Peyer's patch (tissue), 4 donors: ENCODE measurements at places on chromosomes 2 and 18.

- DNase-seq: no peak
Observed at GRCh38 chr2:143623231-143623908, 494.2 kb downstream of the ARHGAP15 start.

DNA sequence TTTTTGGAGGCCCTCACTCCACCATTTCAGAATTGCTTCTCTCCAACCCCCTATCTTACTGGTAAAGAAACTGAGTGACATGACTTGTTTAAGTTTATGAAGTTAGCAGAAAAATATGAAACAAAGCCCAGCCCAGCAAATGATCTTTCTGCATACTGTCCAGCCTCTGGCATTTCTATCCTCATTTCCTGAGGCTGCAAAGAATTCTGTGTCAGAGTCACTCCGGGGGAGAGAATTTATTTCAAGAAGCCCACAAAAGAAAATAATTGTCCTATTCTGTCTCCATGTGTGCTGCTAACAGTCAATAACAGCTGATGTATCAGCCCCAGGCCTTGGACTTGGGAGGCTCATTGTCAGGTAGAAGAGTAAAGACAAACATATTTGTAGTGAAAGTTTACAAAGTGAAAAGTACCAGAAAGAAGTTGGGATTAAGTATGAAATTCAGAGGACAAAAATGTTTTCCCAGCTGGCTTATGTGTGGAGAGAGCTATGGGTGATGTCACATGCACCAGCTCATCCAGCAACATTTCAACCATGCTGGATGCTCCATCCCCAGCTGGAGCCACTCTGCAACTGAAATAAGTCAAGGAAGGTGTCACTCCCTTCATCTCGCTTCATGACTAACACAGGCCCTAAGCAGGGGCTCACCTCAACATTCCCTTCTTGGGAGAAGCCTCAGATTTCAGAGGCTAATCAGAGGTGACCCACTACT lies 42.3 kb downstream of the TRABD2A start:
- no peak for DNase-seq

DNA sequence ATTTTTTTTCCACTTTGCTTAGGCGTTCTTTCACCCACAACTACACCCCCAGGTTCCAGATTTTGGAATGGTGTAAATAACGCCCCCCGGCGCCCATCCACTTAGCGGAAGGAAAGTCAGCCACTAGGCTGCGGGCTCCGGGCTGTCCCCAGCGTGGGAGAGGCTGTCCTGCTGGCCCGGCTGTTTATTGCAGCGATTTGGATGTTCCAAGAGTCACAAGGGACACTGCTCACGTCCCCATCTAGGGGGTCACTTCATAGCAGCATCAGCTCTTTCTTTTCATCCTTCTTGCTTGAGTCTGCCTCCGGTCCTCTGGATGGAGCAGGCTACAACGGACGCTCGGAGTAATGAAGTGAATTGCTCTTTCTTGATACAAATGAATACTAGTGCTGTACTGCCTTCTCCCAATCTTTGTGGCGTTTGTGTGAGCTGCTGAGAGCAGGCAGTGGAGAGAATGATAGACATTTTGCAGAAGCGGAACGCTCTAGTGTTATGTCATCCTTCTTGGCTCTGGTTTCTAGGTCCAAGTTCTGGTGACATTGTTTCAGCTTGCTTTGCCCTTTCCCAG lies 50.7 kb upstream of the PAIP2B start:
- peak; percentile 48 for DNase-seq

DNA sequence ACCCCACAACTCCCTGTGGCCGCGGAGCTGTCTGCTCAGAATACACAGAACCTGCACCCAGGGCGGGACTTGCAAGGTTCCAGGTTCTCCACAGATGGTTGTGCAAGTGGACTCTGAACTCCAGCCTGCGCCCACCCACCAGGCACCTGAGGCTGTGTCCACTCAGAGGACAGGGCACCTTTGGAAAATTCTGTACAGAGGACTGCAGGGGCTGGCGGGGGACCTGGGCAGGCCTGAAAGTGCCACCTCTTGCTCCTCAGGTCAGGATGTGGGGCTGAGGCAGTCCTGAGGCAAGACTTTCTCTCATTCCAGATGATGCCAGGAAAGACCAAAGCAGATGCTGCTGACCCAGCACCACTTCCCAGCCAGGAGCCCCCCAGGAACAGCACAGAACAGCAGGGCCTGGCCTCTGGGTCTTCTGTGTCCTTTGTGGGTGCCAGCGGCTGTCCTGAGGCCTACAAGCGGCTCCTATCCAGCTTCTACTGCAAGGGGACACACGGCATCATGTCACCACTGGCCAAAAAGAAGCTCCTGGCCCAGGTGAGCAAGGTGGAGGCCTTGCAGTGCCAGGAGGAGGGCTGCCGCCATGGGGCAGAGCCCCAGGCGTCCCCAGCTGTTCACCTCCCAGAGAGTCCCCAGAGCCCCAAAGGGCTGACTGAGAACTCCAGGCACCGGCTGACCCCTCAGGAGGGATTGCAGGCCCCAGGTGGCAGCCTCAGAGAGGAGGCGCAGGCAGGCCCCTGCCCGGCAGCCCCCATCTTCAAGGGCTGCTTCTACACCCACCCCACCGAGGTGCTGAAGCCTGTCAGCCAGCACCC lies 14.4 kb downstream of the ARID5A start:
- no peak for DNase-seq

DNA sequence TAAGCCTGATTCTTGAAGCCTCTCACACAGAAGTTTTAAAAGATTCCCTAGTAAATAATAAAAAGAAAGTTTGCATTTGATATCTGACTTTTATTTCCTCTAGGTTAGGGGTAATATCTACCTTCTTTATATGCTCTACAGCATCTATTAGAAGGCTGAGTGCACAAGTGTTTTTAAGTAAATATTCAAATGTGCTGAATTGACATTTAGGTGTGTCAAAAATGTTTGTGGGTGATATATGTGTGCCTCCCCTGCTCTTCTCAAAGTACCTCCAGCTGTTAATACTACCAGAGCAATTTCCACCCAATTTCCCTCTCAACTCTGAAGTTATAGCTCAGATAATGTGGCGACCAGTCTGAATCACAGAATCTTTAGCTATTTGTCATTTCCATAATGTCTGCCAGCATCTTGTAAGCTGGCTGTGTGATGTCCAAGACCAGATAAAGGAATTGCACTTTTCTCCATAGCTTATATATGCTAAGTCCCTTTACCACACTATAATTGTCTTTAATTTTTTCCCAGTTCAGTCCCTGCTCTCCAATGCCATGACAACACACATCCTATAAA lies 24.4 kb upstream of the ERMN start:
- no peak for DNase-seq

GRCh38 chr2:227106845-227107759 lies 56.9 kb downstream of the COL4A4 start:
- peak; percentile 63 for DNase-seq

DNA sequence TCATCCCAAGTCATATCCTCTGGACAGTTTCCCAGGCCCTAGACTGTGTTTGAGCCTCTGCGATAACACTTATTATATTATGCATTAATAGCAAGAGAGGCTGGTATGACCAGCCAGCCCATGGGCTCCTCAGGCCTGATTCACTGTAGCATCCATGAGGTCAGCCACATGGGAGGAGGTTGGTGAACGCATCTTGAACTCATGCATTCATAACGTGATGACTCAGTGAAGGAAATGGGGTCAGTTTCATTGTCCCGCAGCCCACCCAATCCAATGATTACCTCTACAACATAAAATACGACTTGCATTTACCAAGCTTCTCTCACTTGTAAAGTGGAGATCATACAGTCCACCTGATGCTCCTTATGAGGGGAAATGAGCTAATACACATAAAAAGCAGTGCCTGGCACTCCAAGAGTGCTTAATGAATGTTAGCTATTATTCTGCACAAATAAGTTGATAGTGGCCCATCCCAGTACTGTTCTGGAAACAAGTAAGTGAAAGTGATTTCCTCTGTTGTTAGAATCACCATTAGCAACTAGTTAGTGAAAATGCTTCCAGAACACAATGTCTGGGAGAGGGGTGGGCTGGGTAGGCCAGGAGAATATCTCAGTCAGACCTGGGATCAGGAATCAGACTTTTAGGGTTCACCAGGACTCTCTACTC lies 46.1 kb upstream of the CELF4 start:
- no peak for DNase-seq

- DNase-seq: no peak
Observed at GRCh38 chr18:30328839-30329238, 713.7 kb downstream of the DSC3 start.

DNA sequence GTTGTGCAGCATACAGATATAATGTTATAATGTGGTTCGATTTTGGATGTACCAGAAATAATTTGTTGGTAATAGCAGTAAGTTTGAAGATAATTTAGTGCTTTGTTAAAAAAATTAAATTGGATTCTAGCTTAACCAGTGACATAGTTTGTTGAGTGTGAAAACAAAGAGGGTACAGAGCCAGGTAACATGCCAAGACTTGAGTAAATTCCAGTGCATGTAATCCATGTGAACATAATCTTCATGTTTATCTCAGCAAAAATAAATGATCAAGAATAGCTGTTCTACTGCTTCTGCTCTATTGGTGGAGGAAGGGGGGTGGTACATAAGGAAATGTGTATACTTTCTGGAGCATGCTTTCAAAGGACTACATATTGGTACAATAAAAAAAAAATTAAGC lies 165.8 kb downstream of the DNAH7 start:
- DNase-seq: no peak

DNA sequence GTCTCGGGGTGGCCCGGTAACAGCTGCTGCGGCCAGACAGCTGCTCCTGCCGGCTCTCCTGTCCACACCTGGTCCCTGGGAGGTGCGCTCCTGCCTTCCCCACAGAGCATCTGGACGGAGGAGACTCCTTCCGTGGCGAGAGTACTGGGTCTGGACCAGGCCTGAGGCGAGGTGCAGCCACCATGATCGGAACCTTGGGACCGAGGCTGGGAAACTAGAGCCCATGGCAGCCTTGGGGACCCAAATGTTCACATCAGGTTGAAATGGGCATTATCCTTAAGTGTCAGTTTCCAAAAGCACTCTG lies 628 bp downstream of the GIGYF2 start:
- no peak for DNase-seq

GRCh38 chr2:96205888-96206287 lies 2.7 kb downstream of the STARD7 start:
- no peak for DNase-seq

- DNase-seq: peak; percentile 31
Observed at GRCh38 chr2:12005886-12006681, 259.7 kb downstream of the LPIN1 start.

GRCh38 chr18:23809415-23809814 lies 120.2 kb downstream of the LAMA3 start:
- DNase-seq: no peak

GRCh38 chr18:23186781-23187180 lies 51.5 kb downstream of the CABLES1 start:
- DNase-seq: no peak

DNA sequence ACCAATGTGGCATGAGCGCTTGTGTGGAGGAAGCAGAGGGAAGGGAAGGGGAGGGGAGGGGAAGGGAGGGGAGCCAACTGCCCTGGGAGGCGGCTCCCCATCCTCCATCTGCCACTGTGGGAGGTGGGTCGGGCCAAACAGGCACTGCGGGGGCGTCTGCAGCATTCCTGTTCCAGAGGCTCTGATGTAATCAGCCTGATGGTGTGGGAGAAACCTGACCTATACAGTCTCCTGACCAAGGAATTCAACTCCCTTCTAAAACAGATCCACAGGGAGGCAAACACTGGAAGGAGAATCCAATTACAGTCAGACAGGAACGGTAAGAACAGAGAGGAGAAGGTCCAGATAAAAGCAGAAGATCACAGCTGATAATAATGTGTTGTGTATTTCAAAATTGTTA lies 88.8 kb downstream of the CD8B2 start:
- DNase-seq: no peak

- no peak for DNase-seq
Observed at GRCh38 chr2:173584676-173585458, 230.2 kb downstream of the CDCA7 start.

DNA sequence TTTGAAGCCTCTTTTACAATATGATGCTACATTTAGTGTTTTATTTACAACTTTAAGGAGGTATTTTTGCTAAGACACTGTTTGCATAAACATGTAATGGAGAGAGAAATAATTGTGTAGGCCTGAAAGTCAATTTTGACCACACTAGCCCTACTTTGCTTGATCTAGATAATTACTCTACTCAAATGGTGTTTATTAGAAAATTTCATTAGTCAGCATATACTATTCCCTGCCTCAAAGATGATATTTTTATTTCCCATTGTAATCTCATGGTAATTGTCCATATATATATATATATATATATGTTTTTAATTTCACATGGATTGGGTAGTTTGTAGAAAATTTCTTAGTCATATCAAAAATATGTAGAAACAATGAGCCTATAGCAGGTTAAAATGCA lies 632.2 kb downstream of the SATB2 start:
- no peak for DNase-seq

DNA sequence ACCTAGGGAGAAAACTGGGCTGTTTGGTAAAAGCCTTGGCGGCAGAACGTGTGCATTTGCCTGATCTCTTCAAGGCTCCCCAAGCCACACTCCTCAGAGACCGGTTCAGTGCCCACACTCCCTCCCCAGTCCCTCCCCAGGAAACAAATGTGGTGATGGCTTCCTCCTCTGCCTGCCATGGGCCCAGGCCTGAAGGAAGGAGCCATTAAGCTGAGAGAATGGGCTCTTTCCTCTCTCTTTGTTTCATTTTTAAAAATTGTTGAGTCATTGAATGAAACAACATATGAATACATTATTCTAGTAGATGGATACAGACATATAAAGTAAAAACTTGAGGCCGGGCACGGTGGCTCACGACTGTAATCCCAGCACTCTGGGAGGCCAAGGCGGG lies 50.6 kb upstream of the YWHAQ start:
- no peak for DNase-seq

DNA sequence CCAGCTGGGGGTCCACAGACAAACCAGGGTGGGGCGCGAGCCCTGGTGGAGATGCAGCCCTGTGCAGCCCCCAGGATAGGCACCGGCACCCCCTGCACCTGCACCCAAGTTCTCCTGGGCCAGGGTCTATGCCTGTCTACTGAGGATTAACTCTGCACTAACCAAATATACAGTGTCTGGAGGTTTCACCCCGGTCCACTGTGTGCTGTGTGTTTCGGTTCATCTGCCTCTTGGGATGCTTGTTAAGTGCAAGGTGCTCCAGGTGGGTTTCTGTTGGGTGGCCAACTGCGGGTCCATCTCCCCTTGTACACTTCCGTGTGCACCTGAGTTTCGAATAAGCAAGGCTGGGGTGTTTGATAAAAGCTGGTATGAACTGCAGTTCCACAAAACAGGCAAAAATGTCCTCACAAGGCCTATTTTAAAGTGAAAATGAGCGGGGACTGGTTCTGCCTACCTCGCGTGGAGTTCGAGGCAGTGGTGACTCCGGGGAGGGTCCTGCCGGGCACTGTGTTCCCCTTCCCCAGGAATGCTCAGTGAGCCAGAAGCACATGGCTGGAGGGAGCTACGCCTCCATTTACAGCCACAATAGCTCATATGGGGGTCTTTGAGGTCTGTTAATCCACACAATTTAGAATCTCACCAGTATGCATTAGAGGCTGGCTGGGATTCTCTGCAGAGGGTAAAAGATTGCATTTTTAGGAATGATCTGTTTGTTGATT lies 70.7 kb downstream of the EDAR start:
- peak; percentile 25 for DNase-seq

DNA sequence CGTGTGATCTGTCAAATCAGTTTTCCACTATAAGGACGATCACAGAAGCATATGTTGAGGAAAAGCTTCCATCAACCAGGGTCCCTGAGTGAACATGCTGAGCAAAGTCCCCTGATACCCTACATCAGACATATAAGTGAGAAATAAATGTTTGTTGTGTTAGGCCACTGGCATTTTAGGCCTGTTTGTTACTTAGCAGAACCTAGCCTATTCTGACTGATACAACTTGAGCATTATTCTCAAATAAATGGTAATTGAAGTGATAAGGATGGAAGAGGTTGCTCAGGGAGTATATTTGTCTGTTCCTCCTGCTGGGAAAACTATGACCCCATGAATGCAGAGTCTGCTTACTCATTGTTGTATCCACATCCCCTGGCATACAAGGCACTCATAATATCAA lies 106.4 kb downstream of the LOXHD1 start:
- no peak for DNase-seq
